ENCODE measurements at places on chromosomes 2 and 18.
A peak's percentile ranks its signal among the peaks of the same experiment; 100 is the strongest.

GRCh38 chr2:46540496-46541331, 61.3 kb downstream of the TMEM247 start:
- DNase-seq = peak; percentile 70

GRCh38 chr2:57614988-57615387, 431.6 kb upstream of the VRK2 start:
- DNase-seq = no peak

DNA sequence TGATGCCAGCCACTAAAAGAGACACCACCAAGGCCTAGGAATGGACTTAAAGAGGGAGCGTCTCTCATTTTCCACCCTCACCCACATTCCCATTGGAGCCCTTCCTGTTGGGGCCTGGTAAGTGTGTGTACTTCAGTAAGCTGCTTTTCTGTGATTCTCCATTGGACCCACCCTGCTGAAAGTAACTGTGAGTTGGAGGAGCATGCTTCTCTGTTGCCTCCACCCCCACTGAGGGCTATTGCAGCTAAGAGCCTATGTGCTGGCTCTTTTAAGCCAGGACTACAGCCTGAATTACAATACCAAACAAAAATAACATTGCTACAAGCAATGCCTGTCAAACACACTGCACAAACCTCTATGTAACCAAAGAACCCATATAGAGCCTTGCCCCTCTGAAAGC, 81.1 kb downstream of the TRABD2A start:
- no peak for DNase-seq

DNA sequence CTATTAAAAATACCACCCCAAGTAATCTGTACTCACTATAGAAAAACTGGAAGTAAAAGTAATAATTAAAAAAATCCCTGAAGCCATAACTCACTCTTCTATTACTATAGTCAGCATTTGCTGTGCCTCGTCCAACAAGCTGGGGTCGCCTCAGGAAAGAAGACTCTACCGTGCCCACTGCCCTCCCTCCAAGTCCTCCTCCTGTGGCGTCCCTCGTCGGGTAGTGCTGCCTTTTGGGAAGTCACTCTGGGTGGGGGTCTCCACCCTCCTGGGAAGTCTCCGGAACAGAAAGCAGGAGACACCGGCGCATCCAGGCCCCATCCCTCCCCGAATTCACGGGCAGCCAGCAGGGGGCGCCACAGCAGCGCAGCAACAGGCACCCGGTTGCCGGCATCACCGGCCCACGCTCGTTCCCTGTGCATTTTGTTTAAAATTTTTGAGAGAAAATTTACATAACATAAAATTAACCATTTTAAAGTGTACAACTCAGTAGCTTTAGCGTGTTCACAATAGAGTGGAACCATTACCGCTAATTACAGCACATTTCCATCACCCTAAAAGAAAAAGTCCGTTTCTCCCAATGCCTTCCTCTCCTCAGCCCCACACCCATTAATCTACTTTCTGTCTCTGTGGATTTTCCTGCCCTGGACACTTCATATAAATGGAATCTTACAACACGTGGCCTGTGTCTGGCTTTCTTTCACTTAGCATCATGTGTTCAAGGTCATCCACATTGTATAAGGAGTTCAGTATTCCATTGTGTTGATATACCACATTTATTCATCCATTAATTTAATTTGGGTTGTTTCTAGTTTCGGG, 62.2 kb downstream of the ADNP2 start:
- DNase-seq = no peak

GRCh38 chr18:8468921-8469335, 140.3 kb upstream of the RAB12 start:
- DNase-seq = no peak

DNA sequence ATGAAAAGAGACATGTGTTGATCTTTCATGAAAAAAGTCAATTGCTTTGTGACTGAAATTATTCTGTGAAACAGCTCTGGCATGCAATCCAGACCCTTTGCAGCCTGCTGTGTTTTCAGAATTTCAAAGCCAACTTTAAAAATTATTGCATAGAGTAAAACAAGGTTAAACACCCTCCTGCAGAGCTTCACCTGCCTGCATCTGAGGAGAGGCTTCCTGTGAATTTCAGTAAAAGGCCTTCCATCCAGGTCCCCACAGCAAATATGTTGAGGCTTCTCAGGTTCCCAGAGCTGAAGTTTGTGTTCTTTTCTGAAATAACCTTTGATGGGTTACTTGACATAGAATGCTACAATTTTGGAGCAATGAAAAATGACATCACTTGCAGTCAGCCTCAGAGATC, 4.1 kb downstream of the XIRP2 start:
- DNase-seq = no peak

- DNase-seq = no peak
These were observed 29.4 kb downstream of the CAPN13 start for GRCh38 chr2:30777661-30778505.

DNA sequence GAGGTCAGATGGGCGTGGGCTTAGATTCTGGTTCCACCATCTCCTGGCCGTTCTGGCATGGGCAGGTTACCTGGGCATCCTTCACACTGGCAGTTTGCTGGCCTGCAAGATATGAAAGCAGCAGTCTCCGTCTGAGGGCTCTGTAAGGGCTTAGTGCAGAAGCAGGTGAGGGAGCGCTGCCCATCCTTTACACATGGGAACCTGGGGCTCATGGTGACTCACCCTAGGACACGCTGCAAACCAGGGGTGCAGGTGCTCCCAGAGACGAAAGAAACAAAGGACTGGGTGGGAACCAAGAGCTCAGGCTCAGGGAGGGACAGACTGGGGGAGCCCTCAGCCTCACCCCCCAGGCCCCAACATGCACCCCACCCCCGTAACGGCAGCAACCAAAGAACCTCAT, 10.7 kb upstream of the ID2 start:
- no peak for DNase-seq

- DNase-seq = no peak
These were observed 5.3 kb upstream of the STAMBP start for GRCh38 chr2:73823416-73823815.
